ENCODE measurements at places on chromosomes 16 and 17. TPM values are rescaled to one million over a fixed set of nuclear protein-coding genes. Genes with fewer than 3 reads are reported as not detected.

NPW gene
- not detected for total RNA-seq

ANKRD40CL gene
- not detected for total RNA-seq

DUS2 gene
- 6.4 TPM for total RNA-seq

SLC7A5 gene
- total RNA-seq: 8.2 TPM

CASKIN2 gene
- total RNA-seq: 48.2 TPM

ITGAX gene
- 5.9 TPM for total RNA-seq

KRT31 gene
- not detected for total RNA-seq

CISD3 gene
- 67.1 TPM for total RNA-seq

RNF43 gene
- 1.6 TPM for total RNA-seq

DNASE1L2 gene
- total RNA-seq: 0.57 TPM

GP1BA gene
- total RNA-seq: not detected

CACNG3 gene
- total RNA-seq: not detected

HBA2 gene
- 487 TPM for total RNA-seq

KRTAP3-3 gene
- total RNA-seq: not detected

MYH8 gene
- 0.05 TPM for total RNA-seq

NOD2 gene
- total RNA-seq: 0.40 TPM

CACNG1 gene
- total RNA-seq: not detected

RRN3 gene
- 22.3 TPM for total RNA-seq

C16orf54 gene
- 0.94 TPM for total RNA-seq

PPP1R9B gene
- 46.1 TPM for total RNA-seq

DPH1 gene
- total RNA-seq: 28.8 TPM

ANKS4B gene
- total RNA-seq: not detected

KRTAP9-8 gene
- total RNA-seq: not detected

PPY gene
- total RNA-seq: not detected

DDX42 gene
- total RNA-seq: 66.1 TPM

CBX2 gene
- 3.5 TPM for total RNA-seq

CNTROB gene
- total RNA-seq: 12.0 TPM

BHLHA9 gene
- total RNA-seq: not detected

ZPBP2 gene
- total RNA-seq: not detected

ZSCAN10 gene
- not detected for total RNA-seq

HIC1 gene
- 15.0 TPM for total RNA-seq

C17orf107 gene
- 0.46 TPM for total RNA-seq

KRTAP3-1 gene
- not detected for total RNA-seq

CACNG5 gene
- total RNA-seq: not detected

PRAC1 gene
- not detected for total RNA-seq

PNPO gene
- total RNA-seq: 21.3 TPM

ODAD4 gene
- 0.54 TPM for total RNA-seq

KRTAP4-3 gene
- not detected for total RNA-seq

TBC1D28 gene
- not detected for total RNA-seq

PPL gene
- total RNA-seq: 5.6 TPM

CDK5R1 gene
- 1.5 TPM for total RNA-seq

ASPHD1 gene
- total RNA-seq: 0.38 TPM

TLCD3B gene
- not detected for total RNA-seq

PARD6A gene
- 3.4 TPM for total RNA-seq

All from cardiac septum (tissue), 1 donor.